ENCODE measurements at places on chromosomes 4 and X.

- DNase-seq: no peak
These were observed 770.3 kb downstream of the NLGN4X start for GRCh38 chrX:5458300-5458842.

DNA sequence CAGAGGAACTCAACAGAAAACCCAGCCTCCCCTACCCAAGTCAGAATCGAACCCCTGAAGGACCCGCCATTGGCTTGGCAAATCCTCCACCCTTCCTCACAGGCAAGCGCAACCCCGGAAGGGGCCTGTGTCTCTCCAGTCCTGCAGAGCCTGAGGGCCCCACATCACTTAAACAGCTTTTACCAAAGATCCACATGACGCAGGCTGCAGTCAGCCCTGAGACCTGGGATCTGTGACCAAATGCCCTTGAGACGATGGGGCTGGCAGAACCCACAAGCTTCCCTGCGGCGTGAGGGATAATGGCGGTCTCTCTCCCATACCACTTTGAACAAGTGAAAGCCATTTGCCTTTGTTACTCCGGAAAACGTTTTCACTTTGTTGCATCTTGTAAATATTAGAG is 54.9 kb downstream of the ACOX3 start:
- DNase-seq: no peak

- no peak for DNase-seq
These were observed 362.2 kb upstream of the SPANXN4 start for GRCh38 chrX:142663330-142664095.

DNA sequence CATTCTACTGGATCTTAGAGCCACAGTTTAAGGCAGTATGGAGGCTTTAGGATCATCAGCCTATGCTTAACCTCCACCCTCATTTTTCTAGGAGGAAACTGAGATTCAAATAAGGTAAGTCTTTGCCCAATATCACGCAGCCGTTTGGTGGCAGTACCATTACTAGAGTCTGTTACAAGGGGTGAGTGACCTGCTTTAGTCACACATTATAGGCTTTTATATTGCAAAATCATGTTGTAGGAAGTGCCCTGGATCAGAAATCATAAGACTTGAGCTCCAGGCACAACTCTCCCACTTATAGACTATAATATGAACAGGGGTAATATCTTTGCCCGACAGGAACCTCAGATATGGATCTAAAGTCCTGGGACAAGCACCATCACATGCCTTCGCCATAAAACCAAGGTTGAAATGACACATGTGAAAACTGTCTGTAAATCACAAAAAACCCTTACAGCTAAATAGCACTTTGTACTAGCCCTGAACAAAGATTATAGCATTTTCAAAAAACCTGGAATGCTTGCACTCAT is 19.2 kb downstream of the HPSE start:
- DNase-seq: no peak

DNA sequence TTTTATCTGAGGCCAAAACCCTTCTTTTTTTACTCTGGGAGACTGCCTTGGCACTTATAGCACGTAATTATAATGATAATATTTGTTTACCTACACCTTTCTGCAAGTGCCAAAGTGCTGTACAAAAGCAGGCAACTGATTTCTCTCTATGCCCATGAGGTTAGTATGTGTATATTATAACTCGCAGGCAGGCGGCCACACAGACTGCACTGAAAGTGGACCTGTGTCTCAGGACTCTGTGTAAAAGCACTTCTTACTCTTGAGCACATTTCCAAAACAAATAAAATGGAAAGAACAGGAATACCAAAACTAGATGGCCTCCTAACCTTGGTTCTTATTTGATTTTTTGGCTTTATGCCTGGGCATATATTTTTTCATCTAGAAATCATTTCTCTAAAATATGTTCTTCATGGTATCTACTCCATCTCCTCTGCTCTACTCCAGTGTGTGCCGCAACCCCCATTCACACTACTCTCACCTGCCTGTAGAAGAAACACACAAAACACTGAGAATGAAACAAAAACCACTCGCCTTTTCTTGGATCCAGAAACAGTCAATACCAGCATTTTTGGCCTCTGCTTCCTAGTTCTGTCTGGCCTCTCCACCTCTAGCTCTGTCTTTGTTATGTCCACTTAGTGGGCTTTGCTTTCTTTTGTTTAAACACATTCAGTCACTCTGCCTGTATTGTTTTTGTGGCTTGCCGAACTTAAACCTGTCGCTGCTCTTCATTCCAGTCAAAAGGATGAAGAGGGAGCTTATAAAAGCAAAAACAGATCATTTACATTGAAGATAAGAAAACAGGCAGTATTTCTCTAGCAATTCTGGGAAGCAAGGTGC is 934.5 kb upstream of the TENM3 start:
- no peak for DNase-seq

All from omental fat pad (tissue), 4 donors.